ENCODE measurements at places on chromosomes 1 and 21.

GRCh38 chr1:219801156-219801820 is 127.1 kb downstream of the SLC30A10 start:
- DNase-seq = no peak

DNA sequence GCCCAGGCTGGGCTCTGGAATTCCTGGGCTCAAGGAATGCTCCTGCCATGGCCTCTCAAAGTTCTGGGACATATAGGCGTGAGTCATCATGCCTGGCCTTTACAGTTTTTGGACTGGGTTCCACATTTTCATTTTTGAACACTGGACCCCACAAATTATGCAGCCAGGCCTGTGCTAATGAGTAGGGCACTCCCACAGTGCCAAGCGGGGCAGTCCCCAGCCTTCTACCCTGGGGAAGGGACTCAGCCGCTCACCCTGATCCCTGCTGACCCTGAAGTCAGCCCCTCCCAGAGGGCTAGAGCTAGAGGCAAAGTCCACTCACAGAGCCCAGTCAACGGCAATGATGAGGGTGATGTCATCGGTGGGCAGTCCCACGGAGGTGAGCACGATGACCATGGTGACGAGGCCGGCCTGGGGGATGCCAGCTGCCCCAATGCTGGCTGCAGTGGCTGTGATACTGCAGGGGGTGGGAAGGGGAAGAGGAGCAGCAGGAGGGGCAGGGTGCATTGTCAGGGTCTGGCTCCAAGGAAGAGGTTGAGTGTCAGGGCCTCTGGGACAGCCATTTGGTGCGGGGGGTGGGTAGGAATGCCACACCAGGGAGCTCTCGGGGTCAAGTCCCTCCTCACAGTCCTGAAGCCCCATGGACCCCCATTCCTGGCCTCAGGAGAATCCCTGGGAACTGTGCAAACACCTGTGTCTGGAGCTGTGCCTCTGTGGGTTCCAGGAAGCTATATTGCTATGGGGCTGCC is 27.6 kb downstream of the PODN start:
- no peak for DNase-seq

- DNase-seq = no peak
Measured at GRCh38 chr1:107691540-107691939, 273.4 kb downstream of the VAV3 start.

- no peak for DNase-seq
Measured at GRCh38 chr1:93764366-93764750, 82.7 kb upstream of the BCAR3 start.

GRCh38 chr1:25505656-25506385 is 37.6 kb upstream of the LDLRAP1 start:
- DNase-seq = no peak

DNA sequence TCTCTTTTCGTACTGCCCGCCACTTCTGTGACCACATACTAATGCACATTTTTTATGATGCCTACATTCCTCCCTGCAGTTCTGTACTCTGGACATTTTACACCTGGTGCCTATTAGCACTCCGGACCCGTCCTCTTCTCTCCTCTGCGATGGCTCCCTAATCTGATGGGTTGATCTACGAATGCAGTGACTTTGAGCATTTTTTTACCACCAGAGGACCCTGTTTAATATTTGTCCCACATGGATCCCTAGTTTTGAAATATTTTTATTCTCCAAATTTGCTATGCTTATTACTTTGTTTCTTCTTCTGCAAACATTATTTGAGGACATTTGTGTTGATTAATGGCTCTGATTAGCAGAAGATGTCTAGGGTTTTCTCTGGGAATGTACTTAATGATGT is 5.2 kb downstream of the PPFIA4 start:
- peak; percentile 21 for DNase-seq

GRCh38 chr1:201714542-201715329 is 114.2 kb upstream of the IPO9 start:
- DNase-seq = peak; percentile 100

DNA sequence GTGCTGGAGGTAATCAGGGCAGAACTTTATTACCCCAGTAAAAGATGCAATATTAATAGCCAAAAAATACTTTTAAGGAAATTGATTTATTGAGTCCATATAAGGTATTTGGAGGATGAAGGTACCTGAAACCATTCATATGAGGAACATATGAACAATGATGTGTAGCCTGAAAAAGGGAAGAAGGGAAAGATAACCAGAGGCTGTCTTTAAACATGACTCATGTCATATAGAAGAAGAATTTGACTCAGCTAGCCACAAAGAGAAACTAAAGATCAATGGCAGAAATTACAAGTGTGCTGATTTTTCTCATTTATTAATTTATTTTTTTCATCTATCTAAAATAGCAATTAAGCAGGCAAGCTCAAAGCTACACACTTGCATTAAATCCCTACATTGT is 136.2 kb upstream of the DUSP10 start:
- no peak for DNase-seq

- no peak for DNase-seq
Measured at GRCh38 chr1:232459087-232459486, 170.8 kb downstream of the SIPA1L2 start.

DNA sequence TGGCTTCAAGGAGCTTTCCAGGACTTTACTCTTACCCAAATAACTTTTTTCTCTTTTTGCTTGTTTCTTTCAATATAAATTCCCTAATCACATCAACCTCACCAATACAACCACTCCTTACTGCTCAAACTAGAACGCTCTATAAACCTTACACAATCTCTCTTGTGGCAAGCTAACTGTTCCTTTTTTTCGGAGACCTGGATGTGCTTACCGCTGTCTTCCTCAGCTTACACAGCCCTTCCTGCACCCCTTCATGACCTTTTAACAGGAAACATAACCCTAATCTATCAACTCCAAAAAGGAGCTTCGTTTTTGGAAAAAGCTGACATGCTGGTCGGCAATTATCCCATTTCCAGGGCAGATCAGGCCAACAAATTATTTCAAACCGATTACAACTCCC is 24.1 kb upstream of the SLC2A5 start:
- DNase-seq = no peak

DNA sequence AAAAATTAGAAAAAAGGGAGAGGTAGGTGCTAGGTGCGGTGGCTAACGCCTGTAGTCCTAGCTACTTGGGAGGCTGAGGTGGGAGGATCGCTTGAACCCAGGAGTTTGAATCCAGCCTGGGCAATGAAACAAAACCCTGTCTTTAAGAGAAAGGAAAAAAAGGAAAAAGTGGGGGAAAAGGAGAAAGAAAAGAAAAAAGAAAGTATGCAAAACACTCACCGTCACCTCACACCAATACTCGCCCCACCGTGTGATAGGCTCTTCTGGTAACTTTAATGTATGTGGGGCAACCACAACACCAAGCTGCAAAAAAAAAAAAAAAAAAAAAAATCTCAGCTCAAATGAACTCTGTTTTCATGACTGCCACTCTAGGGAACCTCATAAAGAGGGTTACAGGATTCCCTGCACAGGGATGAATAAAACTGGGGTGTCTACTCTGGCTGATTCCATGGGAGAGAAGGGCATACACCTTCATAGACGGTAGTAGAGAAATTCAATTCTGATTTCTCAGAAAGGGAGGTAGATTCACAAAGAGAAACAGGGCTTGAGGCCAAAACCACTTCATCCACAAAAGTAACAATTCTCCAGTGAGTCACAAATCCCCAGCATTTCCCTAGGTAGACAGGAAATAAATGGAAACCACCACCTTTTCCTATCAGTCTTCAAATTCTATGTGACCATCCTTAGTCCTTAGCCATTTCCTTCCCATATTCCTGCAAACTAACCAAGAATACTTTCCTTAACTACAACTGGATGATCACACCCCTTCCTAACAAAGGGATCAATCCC is 2.5 kb downstream of the MRPL9 start:
- DNase-seq = peak; percentile 20

GRCh38 chr21:33042812-33043211 is 17.1 kb downstream of the OLIG2 start:
- DNase-seq = peak; percentile 79

DNA sequence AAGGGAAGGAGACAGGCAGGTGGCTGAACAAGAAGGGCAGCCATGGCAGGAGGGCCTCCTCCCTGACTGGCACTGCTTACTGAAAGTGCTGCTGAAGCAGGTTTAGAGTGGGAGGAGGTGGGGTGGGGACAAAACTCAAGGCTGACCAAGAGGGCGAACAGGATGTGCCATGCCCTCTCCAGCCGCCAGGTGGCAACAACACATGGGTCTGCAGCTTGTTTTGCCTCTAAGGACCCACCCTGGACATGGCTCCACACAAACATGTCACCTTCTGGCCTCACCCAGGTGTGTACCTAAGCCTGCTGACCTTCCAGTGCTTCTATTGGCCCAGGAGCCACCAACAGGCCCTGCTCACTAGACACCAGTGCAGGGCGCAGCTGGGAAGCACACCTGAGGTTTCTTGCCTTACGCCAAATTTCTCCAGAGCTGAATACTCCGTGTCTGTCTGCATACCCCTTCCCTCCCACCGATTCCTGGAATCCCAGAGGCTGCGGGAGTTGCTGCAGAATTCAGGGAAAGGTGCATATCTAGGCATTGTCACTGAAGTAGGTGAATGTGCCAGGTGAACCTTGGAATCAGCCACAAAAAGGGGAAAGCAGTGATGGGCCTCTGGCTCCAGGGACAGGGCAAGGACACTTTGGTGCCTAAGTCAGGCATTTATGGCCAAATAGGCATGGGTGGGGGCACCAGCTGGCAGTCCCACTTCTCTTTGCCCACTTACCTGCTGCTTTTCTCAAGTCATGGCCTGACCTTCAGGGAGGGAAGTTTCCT is 5.3 kb downstream of the PSRC1 start:
- DNase-seq = peak; percentile 63

GRCh38 chr1:229897501-229897900 is 169.5 kb upstream of the GALNT2 start:
- DNase-seq = no peak

DNA sequence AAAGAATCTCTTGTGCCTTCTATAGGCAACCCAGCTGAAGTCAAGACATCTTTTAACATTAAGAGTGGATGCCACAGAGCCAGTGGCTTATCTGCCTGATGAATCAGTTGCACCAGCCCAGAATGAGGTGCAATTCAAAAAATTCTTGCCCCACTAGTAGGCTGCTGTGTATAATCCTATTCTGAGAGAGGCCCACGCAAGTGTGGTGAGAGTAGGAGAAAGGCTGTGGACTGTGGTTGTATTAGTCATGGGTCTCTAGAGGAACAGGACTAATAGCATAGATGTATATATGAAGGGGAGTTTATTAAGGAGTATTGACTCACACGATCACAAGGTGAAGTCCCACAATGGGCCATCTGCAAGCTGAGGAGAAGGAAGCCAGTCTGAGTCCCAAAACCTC is 216.4 kb downstream of the LTN1 start:
- DNase-seq = peak; percentile 81

- no peak for DNase-seq
Measured at GRCh38 chr1:201214461-201214860, 23.8 kb downstream of the IGFN1 start.

- peak; percentile 21 for DNase-seq
Measured at GRCh38 chr1:211352985-211353515, 26.4 kb downstream of the TRAF5 start.

GRCh38 chr1:172019976-172020375 is 178.7 kb downstream of the DNM3 start:
- DNase-seq = no peak

DNA sequence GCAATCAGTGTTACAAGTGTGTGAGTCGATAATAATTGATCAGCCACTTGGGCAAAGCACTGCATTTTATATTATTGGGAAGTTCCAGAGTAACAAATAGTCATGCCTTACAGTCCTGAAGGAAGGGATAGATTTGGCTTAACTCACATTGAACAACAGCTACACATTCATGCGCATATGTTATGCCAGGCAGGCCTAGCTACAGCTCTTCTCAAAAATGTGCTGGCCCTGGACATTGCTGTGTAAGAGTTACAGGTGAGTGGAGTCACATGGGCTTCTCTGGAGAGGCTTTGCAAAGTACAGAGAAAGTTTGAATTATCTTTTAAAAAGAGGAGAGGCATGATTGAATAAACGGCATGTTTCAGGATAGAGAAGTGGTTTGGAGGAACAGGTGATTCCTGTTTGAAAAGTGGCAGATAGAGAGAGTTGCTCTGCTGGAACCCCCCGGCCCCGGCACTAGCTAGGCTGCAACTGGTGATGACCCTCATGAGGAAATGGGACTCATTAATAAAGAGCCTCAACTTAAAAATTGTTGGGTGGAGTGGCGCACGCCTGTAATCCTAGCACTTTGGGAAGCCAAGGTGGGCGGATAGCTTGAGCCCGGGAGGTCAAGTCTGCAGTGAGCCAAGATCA is 200.6 kb downstream of the CRB1 start:
- no peak for DNase-seq

DNA sequence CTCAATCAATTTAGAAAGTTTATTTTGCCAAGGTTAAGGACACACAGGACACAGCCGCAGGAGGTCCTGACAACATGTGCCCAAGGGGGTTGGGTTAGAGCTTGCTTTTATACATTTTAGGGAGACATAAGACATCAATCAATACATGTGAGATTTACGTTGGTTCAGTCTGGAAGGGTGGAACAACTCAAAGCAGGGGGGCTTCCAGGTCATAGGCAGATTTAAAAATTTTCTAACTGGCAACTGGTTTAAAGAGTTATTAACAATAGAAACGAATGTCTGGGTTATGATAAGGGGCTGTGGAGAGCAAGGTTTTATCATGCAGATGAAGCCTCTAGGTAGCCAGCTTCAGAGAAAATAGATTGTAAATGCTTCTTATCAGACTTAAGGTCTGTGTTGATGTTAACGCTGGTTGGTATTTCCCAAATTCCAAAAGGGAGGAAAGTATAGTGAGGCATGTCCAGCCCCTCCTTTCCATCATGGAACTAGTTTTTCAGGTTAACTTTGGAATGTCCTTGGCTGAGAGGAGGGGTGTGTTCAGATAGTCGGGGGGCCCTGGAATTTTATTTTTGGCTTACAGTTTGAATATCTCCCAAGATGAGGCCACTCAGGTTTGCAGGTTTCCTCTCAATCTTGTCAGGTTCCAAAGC is 31.0 kb upstream of the TGFBR3 start:
- no peak for DNase-seq

DNA sequence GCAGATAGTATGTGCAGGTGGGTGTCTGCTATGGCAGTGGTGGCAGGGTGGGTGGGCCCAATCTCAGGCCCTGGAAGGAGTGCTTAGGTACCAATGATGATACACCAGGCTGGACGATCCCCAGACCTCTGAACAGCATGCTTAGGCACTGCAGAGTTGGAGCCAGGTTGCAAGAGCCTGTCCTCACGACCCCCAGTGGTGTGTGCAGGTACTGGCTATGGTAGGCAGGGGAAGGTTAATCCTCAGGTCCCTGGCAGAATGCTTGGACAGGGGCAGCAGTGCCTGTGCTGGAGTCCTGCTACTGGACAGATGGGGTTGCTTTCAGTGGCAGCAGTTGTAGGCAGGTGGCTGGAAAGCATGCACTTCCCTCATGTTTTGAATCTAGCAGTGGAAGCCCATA is 100.5 kb upstream of the NEK7 start:
- DNase-seq = peak; percentile 1

DNA sequence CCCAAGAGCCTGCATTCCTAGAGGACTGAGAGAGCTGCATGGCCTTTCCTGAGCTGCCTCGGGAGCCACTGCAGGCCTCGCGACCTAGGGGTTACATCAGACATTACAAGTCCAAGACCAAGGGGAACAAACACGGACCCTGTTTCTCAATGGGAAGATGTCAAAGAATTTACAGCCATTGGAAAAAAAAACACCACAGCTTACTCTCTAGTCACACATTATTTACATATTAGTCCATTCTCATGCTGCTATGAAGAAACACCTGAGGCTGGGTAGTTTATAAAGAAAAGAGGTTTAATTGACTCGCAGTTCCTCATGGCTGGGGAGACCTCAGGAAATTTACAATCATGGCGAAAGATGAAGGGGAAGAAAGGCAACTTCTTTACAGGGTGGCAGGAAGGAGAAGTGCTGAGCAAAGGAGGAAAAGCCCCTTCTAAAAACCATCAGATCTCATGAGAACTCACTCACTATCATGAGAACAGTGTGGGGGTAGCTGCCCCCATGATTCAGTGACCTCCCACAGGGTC is 8.4 kb upstream of the PRMT2 start:
- no peak for DNase-seq

Data from iris pigment epithelial cell (primary cell).